Bone marrow (tissue), 2 donors: ENCODE measurements at places on chromosomes 2 and 18.

DNA sequence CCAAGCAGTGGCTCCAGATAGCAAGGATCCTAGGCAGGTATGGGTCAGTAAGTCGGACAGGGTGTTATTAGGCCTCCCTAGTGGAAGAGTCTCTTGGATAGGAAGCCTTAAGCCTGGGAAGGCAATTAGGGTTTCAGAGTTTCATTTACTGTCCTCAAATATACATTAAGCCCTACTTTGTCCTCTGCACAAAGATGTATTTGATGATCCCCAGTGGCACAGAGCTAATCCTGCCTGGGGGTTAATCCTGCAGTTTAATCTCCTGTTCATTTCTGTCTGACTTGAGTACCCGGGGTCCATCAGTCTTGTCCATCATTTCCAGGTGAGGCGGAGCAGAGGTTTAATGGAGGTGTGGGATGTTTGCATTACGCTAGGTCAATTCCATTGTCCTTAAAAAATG is 62.0 kb downstream of the MTCL1 start:
- no peak for DNase-seq

- DNase-seq = no peak
Observed at GRCh38 chr2:56834686-56835085, 650.9 kb downstream of the CCDC85A start.

DNA sequence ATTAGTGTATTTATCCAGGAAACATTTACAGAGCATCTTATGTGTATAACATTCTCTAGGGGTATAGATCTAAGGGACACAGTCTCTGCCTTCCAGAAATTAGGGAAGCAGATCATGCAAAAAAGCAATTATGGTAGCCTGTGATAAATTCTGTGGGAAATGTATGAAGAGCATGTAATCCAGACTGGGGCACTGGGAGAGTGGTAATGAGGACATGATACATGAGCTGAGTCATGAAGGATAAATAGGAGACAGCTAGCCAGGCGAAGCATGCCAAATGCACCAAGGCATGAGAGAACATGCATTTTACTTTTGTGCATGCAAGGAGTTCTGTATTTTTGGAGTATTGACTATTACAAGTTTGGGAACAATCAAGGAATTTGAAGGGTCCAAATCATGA is 8.9 kb upstream of the RPRM start:
- DNase-seq = no peak

GRCh38 chr2:43458014-43458628 is 137.7 kb downstream of the THADA start:
- DNase-seq = no peak

- no peak for DNase-seq
Observed at GRCh38 chr2:120398051-120398995, 52.4 kb downstream of the INHBB start.
